NCI-H1417 (cell line): ENCODE measurements at places on chromosomes 4 and X.
A peak's percentile ranks its signal among the peaks of the same experiment; 100 is the strongest.

DNA sequence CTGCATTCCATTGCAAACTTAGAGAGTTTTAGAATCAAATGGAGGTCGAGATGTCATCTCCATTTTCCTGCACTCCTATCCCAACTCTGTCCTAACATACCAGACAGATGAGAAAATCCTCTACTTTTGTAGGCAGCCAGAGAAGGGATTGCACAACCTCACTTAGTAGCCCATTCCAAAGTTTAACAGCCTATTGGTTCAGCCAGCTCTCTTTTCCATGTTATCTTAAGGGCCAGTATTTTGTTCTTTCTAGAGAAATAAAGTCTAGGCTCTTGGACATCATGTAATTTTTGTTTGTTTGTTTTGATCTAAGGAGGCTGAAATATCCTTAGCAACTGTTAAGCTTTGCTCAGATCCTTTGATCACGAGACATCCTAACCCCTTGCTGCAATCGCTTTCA is 173.0 kb downstream of the COX18 start:
- DNase-seq: no peak

GRCh38 chrX:140713174-140713539 is 3.6 kb downstream of the LINC00632 start:
- no peak for DNase-seq

- DNase-seq: no peak
These were observed 321.9 kb downstream of the HS3ST1 start for GRCh38 chr4:11106759-11107158.

- no peak for DNase-seq
These were observed 14.1 kb downstream of the CTBP1 start for GRCh38 chr4:1234811-1235292.

DNA sequence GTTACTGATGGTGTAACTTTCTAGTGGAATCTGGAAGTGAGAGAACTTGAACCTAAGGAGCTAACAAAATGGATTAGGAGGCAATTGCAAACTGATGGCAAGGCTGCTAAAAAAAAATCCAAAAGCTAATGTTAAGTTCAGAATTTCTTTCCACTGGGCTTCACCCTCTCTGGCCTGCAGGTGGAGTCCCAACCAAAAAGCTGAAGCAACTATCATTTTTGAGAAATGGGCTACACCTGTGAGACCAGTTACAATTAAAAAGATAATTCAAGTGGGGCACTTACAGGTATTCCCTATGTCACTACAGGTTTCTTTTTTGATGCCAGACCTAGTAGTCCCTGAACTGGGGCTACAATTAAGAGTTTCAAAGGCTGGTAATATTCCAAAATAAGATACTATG is 142.1 kb upstream of the FTHL17 start:
- peak; percentile 55 for DNase-seq

DNA sequence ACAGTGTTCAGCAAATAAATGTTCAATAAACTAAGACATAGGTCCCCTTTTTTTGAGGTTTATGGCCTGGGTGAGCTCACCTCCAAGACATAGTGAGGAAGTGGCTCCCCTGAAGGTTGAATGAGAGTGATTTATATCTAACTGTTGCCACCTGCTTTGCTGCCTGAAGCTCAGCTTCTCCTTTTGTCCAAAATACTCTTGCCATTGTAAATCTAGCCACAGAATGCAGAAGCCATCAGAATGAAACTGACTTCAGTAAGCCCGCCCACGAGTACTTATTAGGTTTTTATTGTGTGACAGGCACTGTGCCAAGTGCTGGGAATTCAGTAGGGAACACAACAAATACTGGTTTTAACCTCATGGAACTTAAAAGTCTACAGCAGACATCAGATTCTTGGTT is 18.0 kb downstream of the SPINK2 start:
- no peak for DNase-seq

DNA sequence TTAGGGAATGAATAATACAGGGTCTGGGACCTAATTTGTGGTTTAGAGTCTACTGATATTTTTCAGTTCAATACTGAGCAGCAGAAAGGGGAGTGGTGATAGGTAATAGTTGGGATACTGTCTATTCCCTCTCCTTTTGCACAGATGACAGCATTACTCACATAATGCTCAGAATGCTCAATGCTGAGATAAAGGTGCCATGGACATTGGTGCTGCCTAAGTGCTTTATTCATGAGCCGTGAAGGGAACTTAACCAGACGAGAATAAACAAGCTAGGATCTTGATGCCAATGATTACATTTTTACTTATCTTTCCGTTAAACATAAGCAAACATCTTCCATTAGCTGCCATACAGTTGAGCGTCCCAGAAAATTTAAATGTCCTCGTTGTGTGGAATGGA is 75.6 kb downstream of the STK32B start:
- peak; percentile 82 for DNase-seq

DNA sequence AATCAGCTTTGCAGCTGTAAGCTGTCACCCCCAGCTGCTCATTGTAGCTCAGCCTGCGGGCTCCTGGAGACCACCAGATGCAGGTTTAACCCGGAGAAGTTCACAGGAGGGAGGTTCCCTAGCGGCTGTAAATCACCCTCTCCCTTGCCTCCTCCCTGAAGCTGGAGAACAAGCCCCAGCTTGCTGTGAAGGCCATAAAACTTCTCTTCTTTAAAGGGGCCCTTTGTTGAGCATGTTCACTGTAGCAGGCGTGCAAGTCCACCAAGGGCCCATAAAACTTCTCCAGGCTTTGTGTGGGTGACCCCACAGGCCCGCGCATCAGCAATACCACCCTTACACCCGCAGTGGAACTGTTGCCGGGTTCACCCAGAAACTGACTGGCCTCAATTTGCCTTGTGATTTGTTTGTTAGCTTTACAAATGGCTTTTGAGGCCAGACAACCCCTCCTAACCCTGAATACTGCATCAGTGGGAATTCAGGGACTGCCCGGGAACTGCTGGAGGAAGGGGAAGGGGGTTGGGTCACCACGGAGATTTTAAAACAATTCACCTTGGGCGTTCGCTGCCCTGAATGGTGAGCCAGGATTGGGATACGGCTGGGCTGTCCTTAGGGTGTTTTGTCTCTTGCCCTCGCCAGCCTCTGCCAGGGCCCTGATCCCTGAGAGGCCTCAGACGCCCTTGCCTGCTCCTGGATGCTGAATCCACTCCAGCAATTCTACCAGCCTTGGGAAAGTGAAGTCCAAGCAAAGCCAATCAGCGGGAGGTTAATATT is 49.5 kb upstream of the ATP6AP2 start:
- peak; percentile 32 for DNase-seq

- peak; percentile 82 for DNase-seq
These were observed 1473.4 kb downstream of the RPA4 start for GRCh38 chrX:98357146-98357545.

DNA sequence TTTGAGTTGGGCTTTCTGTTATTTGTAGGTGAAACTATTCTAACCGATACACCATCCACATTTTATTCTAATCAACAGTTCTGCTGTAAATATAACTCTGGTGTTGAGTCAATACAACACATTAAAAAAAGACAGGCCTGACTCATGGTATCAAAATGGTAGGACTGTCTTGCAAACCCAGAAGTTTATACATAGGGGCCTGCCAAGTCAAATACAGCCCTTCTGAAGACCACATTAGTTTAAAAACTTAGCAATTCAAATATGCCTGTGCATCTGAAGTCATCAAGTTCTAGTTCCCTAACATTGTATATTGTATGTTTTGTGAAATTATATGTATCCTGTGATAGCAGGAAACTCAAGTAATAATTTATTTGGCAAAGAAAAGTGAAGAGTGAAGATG is 24.4 kb upstream of the PDE5A start:
- DNase-seq: no peak

DNA sequence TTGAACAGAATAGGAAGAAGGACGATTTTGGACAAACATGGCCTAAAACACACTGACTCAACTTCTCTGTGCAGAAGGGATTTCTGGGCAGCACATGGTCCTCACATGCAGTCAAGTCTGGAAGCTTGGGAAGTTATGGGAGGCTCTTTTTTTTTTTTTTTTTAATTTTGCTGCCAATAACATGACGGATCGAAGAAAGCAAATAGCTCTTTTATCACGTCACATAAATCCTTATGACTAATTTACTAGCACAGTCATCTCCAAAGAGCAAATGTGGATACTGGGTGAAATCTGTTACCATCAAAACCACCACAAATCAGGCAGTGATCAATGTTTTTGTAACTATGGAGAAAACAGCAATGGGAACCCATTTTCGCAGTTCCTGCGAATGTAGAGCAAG is 193.3 kb upstream of the FAM9B start:
- DNase-seq: no peak

- DNase-seq: no peak
These were observed 26.7 kb downstream of the NR3C2 start for GRCh38 chr4:148415500-148415899.

DNA sequence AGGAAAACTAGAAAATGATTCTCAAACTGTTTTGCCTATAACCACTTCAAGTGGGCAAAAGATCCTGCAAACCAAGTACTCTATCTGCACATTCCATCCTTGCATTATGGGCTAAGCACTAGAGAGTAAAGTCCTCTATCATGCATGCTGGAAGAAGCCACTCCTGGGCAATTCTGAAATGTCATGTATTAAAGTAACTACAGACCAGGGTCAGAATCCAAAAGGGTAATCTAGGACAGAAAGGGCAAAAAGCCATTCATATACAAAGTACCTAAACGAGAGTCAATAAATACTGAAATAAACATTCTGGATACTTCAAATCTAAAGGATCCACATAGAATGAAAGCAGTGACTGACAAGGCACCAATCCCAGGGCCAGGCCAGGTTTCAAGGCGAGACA is 1.0 kb downstream of the SNX12 start:
- no peak for DNase-seq

- DNase-seq: no peak
These were observed 349.3 kb downstream of the FBXO8 start for GRCh38 chr4:173934201-173934600.

DNA sequence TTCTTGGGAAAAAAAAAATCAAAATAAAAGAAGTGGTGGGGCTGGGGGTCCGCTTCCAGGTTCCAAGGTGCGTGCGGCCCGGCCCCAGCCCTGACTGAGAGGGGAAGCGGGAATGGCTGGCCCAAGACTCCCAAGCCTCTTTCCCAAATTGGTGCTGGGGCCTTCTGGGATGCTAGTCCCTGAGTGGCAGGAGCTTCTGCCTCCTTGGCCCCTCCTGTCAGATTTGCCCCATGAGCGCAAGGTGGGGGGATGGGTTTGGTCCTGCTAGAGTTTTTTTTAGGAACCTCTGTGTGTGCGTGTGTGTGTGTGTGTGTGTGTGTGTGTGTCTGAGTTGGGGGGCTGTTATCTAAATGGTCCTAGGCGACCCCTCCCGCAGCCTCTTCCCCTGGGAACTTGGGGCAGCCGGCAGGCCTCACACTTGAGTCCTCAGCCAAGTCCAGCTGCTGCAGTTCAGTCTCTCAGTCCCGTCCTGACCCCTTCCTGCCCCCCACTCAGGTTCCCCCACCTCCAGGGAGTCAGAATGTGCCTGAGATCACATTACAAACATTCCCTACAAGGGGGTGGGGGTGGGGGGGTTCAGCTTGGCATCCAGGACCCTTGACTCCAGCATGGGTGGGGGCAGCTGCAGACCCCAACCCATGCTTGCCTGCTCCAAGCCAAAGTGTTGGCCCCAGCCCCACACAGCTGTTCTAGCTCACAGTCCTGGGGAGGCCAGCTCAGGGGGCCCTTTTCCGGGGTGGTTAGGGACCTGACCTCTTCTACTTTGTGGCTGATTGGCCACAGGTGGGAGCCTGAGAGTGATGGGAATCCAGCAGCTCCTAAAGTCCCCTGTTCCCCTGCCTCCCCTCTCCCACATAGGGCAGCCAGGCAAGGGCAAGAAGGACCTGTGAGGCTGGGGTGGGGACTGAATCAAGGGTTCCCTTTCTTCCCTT is 4.0 kb downstream of the EFNB1 start:
- no peak for DNase-seq

- no peak for DNase-seq
These were observed 99.8 kb upstream of the RAI2 start for GRCh38 chrX:17960891-17961290.

- no peak for DNase-seq
These were observed 88.8 kb upstream of the KDR start for GRCh38 chr4:55214172-55214571.

DNA sequence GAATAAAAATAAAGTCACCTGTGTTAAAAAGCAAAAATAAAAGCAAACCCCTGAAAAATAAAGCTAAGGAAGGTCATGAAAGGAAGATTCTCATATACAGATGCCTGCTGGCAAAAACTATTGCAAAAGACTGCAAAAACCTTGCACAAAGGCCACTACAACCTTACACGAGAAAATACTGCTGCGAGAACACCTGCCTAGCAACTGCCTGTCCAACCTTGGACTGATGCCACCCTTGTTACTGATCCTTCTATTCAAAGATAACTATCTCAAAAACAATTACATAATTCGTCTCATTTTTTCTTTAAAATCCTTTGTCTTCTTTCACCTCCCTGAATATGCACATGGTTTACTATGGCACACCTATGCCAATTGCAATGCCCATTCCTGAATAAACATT is 49.6 kb downstream of the SLC2A9 start:
- no peak for DNase-seq

- DNase-seq: no peak
These were observed 70.2 kb upstream of the PLS3 start for GRCh38 chrX:115490814-115491213.

- DNase-seq: peak; percentile 86
These were observed at the start of gene MID1 for GRCh38 chrX:10620121-10620699. MID1 (minus strand) TSS chrX:10620585; CDS start chrX:10567547, 53,038 bp downstream.

GRCh38 chrX:78326401-78326800 is 1.0 kb downstream of the CYSLTR1 start:
- DNase-seq: no peak

- DNase-seq: no peak
These were observed 129.6 kb upstream of the NUDT6 start for GRCh38 chr4:123052007-123052406.

DNA sequence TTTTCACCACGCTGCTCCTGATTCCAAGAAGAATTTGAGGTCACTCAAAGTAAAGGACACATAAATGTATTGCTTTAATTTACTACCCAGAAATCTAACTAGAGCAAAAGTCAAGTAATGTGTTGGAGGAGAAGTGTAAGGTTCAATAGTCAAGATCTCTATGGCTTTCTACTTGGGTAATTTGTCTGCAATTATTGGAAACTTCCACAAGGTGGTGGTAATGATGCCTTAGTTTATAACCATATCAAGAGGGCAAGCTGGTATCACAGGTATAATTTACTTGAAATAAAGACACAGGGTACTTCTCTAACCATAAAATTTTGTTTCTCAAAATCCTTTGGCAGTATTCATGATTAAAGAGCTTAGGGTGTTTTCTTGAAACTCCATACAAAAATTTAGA is 10.2 kb upstream of the GRIA3 start:
- DNase-seq: no peak

GRCh38 chrX:115709039-115709438 is 148.1 kb downstream of the PLS3 start:
- no peak for DNase-seq

- DNase-seq: no peak
These were observed 189.9 kb upstream of the NWD2 start for GRCh38 chr4:37054531-37055077.
